ENCODE measurements at places on chromosomes 5 and 9.

GRCh38 chr9:133184971-133185370, 21.3 kb upstream of the GBGT1 start:
- no peak for DNase-seq

GRCh38 chr9:121261107-121261460, 6.9 kb upstream of the GSN start:
- no peak for DNase-seq

DNA sequence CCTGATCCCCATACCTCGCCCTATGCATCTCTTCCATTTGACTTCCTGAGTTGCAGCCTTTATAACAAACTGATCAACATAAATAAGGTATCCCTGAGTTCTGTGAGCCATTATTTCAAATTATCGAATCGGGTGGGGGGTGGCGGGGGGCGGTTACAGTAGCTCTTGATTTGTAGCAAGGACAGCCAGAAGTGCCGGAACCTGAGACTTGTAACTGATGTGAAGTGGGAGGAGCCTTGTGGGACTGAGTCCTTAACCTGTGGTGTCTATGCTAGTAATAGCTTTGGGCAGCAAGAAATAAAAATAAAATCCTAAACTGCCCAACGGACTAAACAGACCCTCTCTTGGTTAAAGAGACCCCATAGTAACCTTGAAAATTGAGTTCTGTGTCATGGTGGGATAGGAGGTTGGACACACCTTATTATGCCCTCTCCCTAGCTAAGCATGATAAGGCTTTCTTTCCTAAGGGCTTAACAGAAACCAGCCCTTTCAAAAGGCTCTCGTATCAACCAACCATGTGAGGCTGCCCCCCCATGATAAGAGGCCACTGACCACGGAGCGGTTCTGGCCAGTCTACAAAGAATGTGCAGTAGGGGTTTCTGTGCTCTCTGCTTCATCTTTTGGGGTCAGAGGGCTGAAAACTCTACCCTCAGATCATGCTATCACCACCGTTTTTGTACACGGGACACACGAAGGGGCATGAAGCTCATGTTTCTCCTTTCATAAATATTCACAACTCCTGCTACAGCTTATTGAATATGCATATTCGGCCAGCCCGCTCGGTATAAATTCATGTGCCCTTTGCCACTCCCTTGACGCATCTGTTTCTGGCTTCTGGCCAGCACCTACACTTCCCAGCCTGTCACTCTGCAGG, 39.5 kb upstream of the IQGAP2 start:
- DNase-seq: no peak

DNA sequence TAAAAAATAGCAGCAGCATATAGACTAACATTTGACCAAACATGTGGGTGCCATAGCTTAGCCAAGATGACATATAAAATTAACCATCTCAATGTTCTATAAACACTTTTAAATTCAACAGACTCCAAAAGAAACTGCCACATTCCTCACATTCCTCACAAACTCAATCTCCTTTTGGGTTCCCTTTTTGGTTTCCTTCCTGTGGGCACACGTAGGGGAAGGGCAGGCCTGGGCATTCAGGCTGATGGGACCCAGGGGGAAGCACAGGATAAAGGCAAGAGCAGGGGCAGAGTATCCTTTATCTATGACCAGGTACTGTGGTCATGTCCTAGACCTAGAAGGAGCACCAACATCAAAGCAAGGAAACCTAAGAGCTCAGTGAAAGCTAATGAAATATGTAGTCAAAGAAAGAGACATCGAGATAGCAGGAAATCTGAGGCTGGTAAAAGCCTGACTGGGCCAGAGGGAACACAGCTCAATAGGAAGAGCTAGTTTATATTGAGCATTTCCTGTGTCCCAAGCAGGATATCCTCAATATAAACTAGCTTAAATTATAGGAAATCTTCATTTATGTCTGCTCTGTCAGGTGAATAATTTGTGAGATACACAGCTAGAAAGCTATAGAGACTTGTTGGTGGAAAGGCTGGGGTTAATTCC, 13.6 kb upstream of the ERAP1 start:
- DNase-seq: no peak

GRCh38 chr9:120710110-120710981, 3.9 kb downstream of the MEGF9 start:
- no peak for DNase-seq

DNA sequence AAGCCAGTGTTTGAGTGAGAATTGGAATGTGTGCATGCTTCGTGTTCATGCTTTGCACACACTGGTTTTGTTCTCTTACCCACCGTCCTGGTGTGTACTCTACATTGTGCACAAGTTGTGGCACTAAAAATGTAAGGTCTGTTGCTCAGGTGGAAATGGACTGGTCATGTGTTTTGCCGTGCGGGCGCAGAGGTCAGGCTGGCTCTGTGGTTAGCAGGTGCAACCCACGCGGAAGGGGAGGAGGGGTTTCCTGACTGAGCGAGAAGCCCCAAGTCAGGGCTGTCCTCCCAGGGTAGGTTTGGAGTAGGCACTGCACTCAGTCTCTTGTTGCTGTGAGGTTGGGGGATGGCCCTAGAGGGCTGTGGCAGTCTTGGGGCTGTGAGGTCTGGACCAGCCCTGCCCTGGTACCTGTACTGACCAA, 86.6 kb downstream of the EHMT1 start:
- DNase-seq: peak; percentile 8

DNA sequence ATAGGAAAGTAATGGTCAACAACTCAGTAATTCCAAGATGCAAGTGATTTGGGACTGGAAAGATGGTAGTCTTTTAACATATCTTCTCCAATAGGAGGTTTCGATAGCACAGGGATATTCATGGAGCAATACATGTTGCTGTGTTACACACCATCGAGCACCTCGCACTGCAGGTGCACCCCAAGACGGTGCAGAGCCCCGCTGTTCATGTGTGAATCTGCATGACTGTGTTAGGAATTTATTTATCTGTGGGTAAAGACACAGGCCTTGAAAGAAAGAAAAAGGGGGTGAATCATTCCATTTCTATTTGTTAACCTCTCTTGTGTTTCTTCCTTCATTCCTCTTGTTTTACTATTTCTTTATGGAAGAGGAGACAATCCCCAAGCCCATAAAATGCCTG, 217.1 kb downstream of the EBF1 start:
- no peak for DNase-seq

- DNase-seq: no peak
These were observed 65.7 kb downstream of the SREK1 start for GRCh38 chr5:66209794-66210193.

DNA sequence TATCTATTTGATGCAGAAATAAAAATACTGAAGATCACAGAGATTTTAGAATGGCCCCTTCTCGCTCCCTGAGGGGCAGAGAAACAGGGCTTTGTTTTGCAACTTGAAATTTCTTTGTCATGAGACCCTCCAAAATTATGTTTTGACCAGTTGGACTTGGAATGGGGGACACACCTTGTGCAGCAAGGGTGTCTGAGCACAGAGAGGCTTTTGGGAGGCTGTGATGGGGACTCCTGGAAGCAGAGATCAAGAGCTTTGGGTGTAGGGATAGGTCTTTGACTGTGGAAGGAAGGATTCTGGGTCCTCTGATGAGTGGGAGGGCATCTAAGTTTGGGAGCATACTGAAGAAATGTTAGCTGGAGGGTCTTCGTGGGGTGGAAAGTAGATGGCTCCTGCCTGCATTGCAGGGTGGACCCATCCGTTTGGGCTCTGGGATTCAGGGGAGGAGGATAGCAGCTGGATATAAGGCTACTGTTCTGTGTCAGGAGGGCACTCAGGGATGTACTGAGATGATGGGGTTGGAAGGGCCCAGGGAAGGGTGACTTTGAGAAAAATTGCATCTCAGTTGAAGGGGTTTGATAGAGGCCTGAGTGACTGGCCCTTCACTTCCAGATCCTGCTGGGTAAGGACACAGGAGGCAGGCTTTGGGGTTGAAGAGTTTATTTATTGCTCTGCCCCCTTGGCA, 1.8 kb upstream of the MYORG start:
- no peak for DNase-seq

DNA sequence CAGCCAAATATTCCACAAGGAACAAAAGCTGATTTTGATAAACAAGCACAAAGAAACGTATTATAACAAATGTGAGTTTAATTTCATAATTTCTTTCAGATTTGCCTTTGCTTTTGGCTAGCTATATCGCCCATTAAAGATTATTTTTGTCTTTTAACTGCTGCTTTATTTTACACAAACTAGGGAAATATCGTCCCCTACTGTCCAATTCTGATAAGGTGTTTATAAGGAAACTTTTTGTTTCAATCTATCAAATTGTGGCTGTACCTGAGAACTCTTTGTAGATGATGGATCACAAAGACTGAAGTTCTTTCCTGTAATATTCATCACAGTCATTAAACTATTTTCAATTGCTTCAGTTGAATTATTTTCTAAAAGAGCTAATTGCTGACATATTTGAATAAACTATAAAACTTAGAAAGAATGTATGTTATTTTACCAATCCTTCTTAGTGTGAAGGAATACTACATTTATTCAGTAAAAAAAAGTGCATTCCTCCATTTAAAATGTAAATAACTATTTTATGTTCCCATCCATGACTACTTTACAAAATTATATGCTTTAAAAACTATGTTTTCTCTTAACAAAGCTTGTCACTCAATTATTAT, 431.3 kb upstream of the ITGA1 start:
- DNase-seq: no peak

GRCh38 chr5:146345240-146345577, 6.6 kb downstream of the POU4F3 start:
- DNase-seq: no peak

DNA sequence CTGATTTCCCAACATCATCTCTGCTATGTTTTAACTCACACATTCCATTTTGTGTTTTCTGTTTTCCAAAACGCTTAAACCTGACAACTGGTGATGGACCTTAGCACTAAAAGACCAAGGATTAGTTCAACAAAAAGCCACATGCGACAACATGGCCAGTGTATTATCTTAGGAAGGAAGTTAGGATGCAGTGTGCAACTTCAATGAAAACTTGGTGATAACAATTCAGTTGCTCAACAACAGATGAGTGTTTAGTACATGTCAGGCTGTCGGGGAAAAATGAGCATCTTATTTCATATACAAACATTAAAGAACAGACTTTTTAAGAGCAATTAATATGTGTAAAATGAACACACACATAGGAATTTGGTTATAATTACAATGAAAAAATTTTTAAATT, 780.0 kb downstream of the SEMA5A start:
- DNase-seq: no peak

DNA sequence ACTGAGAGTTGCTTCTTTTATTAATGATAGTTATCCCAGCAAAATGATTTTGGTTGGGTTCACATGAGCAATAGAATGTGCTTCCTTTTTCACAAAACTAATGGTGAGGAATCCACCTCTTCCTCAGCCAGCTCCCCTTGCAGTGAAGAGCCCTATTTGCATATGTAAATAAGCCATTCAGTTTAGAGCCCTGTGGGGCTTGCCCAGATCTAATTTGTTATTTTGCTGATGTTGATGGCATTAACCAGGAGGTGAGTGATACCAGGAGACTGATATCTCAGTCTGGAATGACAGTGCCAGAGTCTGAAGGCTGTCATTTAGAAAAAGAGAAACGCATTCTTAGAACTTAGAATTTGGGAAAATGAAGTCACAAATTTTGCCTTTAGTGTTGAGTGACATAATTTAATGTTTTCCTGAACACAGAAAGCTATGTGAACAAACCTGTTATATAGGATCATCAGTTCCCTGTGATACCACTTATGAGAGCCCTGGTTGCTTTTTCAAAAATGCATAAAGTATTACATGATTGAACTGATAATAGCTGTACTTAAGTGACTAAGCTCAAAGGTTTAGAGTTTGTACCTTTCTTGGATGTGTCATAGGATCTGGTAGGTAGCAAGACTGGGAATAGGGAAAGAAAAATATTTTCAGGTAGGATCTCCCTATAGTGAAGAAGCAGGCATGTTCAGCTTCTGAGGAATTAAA, 271.6 kb downstream of the MAST4 start:
- DNase-seq: no peak

DNA sequence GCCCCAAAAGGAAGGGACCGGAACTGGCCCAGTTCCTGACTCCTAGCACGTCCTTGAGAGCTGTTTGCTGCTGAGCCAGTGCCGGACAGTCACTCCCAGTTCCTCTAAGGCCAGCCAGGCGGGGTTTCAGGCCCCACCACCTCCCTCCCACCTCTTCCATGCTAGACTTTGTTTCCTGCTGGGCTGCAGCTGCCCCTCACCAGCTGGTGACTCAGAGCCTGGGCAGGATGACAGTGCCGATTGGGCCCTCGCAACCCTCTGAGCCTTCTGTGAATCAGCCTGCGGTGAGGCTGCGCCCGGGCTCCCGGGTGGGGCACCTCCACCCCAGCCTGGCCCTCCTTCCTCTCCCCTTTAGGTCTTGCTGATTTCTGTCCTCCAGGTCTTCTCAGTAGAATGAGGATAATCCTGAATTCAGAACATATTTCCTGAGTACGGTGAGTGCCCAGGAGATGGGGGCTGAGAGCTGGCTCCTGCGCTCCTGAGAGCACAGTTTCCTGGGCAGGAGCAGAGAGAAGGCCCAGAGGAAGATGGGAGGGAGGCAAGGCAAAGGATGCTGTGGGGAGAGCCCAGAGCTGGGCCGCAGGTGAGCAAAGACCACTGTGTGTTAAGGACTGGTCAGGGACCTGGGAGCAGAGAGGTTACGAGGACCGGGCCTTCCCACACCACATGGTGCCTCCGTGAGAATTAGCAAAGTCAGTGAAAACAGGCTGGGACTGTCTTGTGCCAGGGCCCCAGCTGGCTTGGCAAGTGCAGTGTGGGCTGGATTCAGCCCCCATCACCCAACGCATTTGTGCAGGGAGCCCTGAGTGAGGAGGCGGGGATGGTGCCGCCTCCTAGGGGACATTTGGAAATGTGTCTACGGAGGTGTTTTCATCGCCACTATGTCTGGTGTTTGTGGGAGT, 32.9 kb upstream of the STXBP1 start:
- DNase-seq: peak; percentile 50

- DNase-seq: no peak
These were observed 33.7 kb downstream of the NACC2 start for GRCh38 chr9:136061405-136061804.

GRCh38 chr5:81838307-81838906, 87.5 kb upstream of the SSBP2 start:
- no peak for DNase-seq

GRCh38 chr5:26329562-26330189, 708.7 kb downstream of the CDH9 start:
- no peak for DNase-seq

GRCh38 chr5:90472783-90473395, 1.7 kb downstream of the MBLAC2 start:
- DNase-seq: no peak

- DNase-seq: no peak
These were observed 398.8 kb downstream of the NFIB start for GRCh38 chr9:13915131-13915530.
